ENCODE measurements at places on chromosomes 7 and 10. TPM values are rescaled to one million over a fixed set of nuclear protein-coding genes. Genes with fewer than 3 reads are reported as not detected.

- no peak for DNase-seq
These were observed 88.1 kb upstream of the IGFBP3 start for GRCh38 chr7:46009211-46009610.

The TRIL gene
- polyA plus RNA-seq = 51.3 TPM

- no peak for DNase-seq
These were observed 41.7 kb downstream of the VCL start for GRCh38 chr10:74039561-74040145.

DNA sequence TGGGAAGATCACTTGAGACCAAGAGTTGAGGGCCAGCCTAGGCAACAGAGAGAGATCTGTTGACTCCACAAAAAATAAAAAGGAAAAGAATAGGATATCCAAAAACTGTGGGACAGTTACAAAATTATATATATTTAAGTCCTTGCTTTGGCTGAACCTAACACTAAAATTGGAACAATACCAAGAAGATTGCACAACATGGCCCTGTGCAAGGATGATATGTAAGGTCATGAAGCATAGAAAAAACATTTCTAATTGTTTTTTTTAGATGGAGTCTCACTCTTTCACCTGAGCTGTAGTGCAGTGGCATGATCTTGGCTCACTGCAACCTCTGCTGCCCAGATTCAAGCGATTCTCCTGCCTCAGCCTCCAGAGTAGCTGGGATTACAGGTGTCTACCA is 139.0 kb downstream of the TPST1 start:
- no peak for DNase-seq

The PTPRE gene
- 5.6 TPM for polyA plus RNA-seq

DNA sequence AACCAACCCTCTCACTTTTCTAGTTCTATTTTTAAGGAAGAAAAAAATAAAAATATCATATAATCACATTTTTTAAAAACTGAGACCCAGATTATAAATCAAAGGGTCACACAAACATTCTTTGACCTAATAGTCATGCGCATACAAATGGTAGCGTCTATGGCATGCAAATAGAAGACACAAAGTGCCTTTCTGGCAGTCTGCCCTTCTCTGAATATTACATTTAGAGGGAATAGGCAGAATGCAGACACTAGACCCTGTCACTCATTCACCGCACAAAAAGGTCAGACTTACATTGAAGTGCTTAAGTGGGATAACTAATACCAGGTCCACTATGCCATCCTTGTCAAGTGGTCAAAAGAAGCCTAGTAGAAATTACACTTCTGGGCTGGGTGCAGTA is 26.5 kb upstream of the FHIP2A start:
- DNase-seq = no peak

- no peak for DNase-seq
These were observed 6.8 kb upstream of the ZCCHC24 start for GRCh38 chr10:79452174-79452611.

- DNase-seq = no peak
These were observed 10.4 kb upstream of the EIF3A start for GRCh38 chr10:119090968-119091367.

- no peak for DNase-seq
These were observed 117.0 kb downstream of the POU6F2 start for GRCh38 chr7:39094731-39095130.

The EEPD1 gene
- polyA plus RNA-seq = 9.1 TPM

DNA sequence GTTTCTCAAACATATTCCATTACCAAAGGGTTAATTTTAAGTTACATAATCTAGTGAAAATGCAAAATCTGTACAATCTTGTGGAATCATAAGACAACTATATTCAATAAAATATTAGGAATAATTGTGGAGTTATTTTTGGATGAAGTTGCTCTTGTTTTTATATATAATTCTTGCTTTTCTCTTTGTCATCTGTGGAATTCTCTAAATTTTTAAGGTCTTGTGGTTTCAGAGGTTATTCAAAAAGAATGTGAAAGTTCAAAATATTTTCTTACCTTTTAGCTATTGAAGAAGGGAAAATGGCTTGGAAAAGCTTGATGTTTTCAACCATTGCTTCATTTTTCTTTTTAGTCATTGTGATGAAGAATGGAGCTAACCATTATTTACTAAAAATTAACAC is 552.1 kb downstream of the TFEC start:
- DNase-seq = no peak

The GIMAP6 gene
- polyA plus RNA-seq = 13.8 TPM

- no peak for DNase-seq
These were observed 75.7 kb downstream of the DNAJC1 start for GRCh38 chr10:21927631-21928353.

The PRTFDC1 gene
- 46.0 TPM for polyA plus RNA-seq

The HABP2 gene
- 0.52 TPM for polyA plus RNA-seq

GRCh38 chr10:129935102-129935866 is 28.8 kb downstream of the EBF3 start:
- DNase-seq = no peak

GRCh38 chr10:110376021-110376766 is 71.5 kb upstream of the SMNDC1 start:
- no peak for DNase-seq

DNA sequence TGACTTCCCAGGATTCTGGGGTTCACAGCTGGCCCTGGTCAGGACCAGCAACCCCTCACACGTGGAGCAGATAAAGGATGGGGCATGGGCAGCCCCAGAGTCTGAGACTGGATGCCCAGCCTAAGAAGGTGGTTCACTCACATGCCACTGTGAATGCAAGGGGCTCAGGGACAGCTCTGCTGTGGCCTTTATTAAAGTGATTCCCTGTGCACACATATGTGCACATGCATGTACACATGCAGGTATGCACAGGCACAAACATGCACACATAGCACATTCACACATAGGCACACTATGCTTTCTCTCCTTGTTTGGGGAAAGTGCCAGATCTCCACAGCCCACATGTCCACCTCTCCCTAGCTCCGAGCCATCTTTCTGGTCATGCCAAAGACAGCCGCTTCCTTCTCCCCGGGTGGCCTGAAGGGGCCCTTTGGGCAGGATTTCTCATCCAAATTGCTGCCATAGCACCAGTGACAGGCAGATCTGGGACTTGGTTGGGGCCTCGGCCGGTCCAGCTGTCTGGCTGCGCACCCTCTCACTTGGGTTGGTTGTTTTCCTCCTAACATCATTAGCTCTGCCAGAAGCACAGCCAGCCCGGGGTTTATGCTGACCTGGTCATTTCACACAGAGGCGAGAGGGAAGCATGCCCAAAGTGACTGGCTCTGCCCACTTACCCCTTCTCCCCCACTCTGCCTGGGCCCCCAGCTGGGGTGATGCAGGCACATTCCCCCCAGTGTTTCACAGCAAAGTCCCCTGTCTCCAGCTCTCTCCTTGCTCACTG is 1.4 kb downstream of the GCK start:
- no peak for DNase-seq

- no peak for DNase-seq
These were observed 53.3 kb downstream of the AKAP9 start for GRCh38 chr7:91993976-91994375.

The MKI67 gene
- polyA plus RNA-seq = 89.3 TPM

The KLF14 gene
- 0.76 TPM for polyA plus RNA-seq

DNA sequence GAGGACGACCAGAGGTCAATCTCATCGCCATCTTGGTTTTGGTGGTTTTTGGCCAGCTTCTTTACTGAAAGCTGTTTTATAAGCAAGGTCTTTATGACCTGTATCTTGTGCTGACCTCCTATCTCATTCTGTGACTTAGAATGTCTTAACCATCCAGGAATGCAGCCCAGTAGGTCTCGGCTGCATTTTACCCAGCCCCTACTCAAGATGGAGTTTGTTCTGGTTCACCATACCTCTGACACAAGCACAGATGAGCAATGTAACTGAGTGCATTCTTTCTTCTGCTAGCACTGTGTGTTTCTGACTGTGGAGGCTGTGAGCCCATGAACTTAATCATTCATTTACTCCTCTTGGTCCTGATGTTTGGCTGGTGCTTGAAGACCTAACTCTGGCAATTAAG is 794.5 kb upstream of the CELF2 start:
- no peak for DNase-seq

The CPXM2 gene
- polyA plus RNA-seq = 4.6 TPM

- DNase-seq = no peak
These were observed 204.7 kb downstream of the ADARB2 start for GRCh38 chr10:1532636-1533035.

DNA sequence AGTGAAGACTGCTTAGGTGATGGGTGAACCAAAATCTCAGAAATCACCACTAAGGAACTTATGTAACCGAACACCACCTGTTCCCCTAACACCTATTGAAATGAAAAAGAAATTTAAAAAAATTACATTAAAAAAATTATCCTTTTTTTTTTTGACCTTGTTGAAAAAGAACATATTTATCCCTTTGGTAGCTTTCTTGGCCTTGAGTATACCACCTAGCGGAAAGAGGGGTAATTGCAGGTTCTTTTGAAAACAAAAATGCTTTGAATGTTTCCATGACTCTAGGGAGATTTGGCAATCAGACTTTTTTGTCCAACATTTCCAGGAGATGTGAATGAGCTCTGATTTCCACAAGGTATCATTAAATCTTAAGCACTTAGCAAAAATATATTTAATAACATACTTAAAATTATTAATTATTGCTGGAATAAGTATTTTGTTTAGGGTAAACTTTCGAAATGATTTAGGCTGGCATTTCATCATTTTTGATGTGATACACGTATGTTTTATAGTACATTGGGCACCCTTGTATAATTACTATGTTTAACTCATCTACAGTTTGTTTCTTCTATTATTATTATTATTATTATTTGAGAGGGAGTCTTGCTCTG is 47.0 kb upstream of the ELMO1 start:
- no peak for DNase-seq

GRCh38 chr7:20785157-20786048 is 1.3 kb downstream of the SP8 start:
- DNase-seq = no peak

The CPED1 gene
- polyA plus RNA-seq = 43.4 TPM

GRCh38 chr10:31929261-31930022 is 811 bp upstream of the ARHGAP12 start:
- no peak for DNase-seq

GRCh38 chr10:50426485-50426884 is 175.2 kb upstream of the ASAH2 start:
- DNase-seq = no peak

DNA sequence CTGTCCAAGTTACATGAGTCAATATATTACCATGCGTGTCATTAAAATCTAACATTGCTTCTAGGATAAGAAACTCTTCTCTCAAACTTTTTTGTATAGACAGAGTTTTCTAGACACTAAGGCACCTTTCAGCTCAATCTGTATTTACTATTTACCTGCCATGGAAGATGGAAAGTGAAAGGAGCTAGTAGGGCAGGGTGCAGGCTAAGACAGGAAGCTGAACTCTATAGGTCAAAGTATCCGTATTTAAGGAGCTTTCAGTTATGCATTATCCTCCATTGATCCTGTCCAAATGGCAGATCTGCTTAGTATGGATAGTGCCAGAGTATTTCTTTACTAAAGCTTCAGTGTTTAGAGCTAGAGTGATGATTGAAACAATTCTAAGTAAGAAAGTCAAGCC is 612.8 kb downstream of the IPMK start:
- no peak for DNase-seq

The ACSM6 gene
- polyA plus RNA-seq = 0.86 TPM

Data from left kidney (tissue), 8 donors.